Esophagus squamous epithelium (tissue), 5 donors: ENCODE measurements at places on chromosomes 6 and 20.
A peak's percentile ranks its signal among the peaks of the same experiment; 100 is the strongest.

DNA sequence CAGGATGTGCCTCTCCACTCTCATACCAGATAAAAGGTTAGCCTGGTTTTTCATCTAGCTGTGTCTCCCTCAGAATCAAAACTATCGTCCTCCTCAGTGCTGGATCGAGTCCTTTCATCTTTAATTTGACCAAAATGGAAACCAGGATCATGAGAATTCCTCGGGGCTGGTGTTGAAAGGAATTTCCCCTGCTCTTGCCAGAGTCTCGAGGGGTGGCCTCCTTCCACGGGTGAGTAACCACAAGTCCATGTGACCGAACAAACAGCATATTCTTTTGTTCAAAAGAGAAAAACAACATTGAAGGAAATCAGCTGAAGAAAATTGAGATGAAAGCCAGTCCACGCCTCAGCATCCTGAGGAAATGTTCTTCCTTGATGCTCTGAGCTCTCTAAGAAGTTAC, 165.9 kb upstream of the CDYL start:
- H3K4me1 ChIP-seq = peaks cover 45% of the 10 kb centered on the region
- H3K27ac ChIP-seq = peak overlapping the region; percentile 47
- DNase-seq = no peak
- H3K27me3 ChIP-seq = no peaks in the 10 kb centered on the region
- H3K36me3 ChIP-seq = no peaks in the 10 kb centered on the region
- H3K4me3 ChIP-seq = no peak overlapping the region

- no peaks in the 10 kb centered on the region for H3K4me1 ChIP-seq
- H3K27me3 ChIP-seq = no peaks in the 10 kb centered on the region
- no peak overlapping the region for H3K4me3 ChIP-seq
- no peak overlapping the region for H3K27ac ChIP-seq
- DNase-seq = no peak
Measured at GRCh38 chr6:91886183-91886795, 1299.4 kb upstream of the MAP3K7 start.

- H3K4me1 ChIP-seq = no peaks in the 10 kb centered on the region
- H3K27me3 ChIP-seq = no peaks in the 10 kb centered on the region
- DNase-seq = no peak
- H3K27ac ChIP-seq = no peak overlapping the region
Measured at GRCh38 chr6:93985953-93986352, 566.6 kb upstream of the EPHA7 start.

DNA sequence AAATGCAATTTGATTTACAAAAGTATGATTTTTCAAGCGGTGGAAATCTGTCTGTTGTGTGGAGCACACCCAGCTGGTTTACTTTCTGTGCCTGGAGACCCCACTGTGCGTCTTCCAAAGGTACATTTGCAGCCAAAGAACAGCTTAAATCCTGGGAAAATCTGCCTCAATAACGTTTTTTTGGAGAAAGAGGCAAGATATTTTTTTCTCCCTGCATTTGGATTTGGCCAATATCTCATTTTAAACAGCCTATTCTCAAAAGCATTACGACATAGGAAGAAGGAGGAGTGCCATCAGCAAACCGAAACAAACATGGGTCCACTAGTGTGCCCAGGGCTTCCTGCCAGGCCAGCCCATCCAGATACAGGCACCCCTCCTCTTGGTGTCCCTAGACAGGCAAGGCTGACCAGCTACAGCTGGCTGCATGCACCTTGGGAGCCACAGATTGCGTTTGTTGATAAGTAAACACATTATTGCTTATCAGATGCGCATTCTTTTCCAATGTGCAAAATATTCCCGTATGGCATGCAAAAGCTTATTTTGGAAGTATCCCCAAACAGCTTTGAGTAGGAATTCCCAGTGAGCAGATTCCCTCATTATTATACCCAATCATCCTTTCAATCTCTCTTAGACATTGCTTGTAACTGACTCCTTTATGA, 184.5 kb upstream of the MARCKS start:
- H3K4me1 ChIP-seq = no peaks in the 10 kb centered on the region
- peak overlapping the region; percentile 11 for H3K4me3 ChIP-seq
- H3K27me3 ChIP-seq = no peaks in the 10 kb centered on the region
- no peaks in the 10 kb centered on the region for H3K36me3 ChIP-seq
- no peak for DNase-seq

- H3K4me1 ChIP-seq = no peaks in the 10 kb centered on the region
- H3K36me3 ChIP-seq = peaks cover 11% of the 10 kb centered on the region
- no peaks in the 10 kb centered on the region for H3K27me3 ChIP-seq
- no peak for DNase-seq
- no peak overlapping the region for H3K4me3 ChIP-seq
Measured at GRCh38 chr6:12151433-12151820, 138.7 kb upstream of the EDN1 start.

DNA sequence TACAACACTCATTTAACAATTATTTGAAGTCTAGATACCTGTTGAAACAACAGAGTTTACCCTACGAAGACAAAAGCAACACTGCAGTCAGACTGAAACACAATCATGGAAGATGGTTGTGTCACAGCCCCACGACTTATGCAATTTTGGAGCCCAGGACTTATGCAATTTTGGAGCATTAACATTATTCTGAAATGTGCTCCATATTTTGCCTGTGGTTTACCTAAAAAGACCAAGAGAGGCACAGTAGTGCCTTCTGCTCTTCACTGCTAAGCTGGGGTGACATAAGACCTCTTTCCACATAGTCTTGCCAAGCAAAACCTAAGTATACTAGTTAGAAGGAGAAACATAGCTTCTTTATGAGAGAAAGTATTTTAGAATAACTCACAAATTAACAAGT, 216.5 kb downstream of the PTPRK start:
- peaks cover 10% of the 10 kb centered on the region for H3K4me1 ChIP-seq
- no peaks in the 10 kb centered on the region for H3K36me3 ChIP-seq
- H3K27me3 ChIP-seq = no peaks in the 10 kb centered on the region
- no peak overlapping the region for H3K27ac ChIP-seq
- no peak for DNase-seq

- no peaks in the 10 kb centered on the region for H3K27me3 ChIP-seq
- H3K36me3 ChIP-seq = no peaks in the 10 kb centered on the region
- H3K4me1 ChIP-seq = peaks cover 12% of the 10 kb centered on the region
- DNase-seq = no peak
- no peak overlapping the region for H3K4me3 ChIP-seq
Measured at GRCh38 chr20:23255106-23255505, 95.5 kb upstream of the NXT1 start.
